ENCODE measurements at places on chromosomes 16 and 17.
A peak's percentile ranks its signal among the peaks of the same experiment; 100 is the strongest.

DNA sequence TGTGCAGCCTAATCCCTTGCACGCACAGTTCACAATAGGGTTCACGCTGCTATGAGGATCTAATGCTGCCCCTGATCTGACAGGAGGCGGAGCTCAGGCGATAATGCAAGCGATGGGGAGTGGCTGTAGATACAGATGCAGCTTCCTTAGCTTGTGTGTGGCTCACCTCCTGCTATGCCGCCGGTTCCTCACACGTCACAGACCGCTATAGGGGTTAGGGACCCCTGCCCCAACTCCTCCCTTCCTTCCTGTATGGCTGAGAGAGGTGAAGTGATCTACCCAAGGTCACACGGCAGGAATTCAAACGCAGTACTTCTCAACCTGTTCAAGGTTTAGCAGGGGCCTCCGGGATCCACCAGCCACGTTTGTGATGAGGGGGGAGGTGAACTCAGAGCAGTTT lies 13.4 kb upstream of the PLLP start:
- DNase-seq, result no peak

DNA sequence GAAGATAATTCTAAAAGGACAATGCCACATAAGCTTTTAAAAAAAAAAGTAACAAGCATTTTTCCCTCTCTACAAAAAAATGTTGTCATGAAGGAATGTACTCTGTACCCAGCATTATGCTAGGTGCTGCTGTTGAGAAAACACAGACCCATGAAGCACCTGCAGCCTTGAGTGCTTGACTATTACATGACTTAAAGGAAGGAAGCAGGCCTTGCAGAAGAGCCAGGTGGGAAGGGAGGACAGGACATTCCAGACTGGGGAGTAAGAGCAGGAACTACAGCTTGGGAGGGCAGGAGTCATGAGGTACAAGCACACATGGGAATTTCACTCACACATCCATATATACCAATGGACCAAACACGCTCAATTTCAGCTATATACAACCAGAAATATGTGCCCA lies 3.8 kb downstream of the MYO1D start:
- DNase-seq, result no peak

GRCh38 chr16:3458278-3458851 lies 14.9 kb downstream of the NAA60 start:
- peak; percentile 68 for DNase-seq

GRCh38 chr17:77042476-77043231 lies 98.1 kb upstream of the SEC14L1 start:
- DNase-seq, result no peak

GRCh38 chr16:80824623-80825364 lies 20.4 kb upstream of the CDYL2 start:
- peak; percentile 34 for DNase-seq

DNA sequence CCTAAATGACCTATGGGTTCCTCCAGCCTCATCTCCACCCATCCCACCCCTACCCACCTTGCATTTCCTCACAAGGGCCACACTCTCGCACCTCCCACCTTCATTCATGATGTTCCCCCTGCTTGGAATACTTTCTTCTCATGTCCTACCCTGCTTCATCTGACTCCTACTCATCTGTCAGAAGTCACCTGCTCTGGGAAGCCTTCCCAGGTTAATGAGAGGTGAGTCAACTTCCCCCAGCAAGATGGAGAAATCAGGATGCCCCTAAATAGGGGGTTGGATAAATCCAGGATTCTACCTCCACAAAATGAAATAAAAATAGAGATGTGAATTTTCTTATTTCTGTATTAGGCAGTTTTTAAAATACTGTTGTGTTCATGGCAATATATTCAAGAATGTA lies 51.0 kb upstream of the WSB1 start:
- no peak for DNase-seq

GRCh38 chr16:87853411-87854052 lies 15.8 kb downstream of the SLC7A5 start:
- peak; percentile 96 for DNase-seq

DNA sequence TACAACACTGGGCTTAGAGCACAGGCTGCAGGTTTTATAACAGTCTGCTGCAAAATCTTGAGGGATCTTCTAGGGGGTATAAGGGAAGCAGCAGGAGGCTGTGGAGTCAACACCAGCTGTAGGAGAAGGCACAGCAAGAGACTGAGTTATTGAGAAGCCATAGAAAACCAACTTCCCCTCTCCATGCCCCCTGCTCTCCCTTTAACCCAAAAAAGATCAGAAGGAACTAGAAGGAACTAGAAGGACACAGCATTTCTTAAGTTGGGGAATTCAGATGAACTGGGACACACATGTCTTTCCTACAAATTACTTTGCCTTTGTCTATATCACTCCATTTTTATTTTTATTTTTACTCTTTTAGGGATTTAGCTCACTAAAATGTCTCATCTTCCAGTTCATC lies 6.2 kb upstream of the CCL18 start:
- DNase-seq, result no peak

- DNase-seq, result no peak
Observed at GRCh38 chr16:30928390-30928789, 5.0 kb downstream of the FBXL19 start.

DNA sequence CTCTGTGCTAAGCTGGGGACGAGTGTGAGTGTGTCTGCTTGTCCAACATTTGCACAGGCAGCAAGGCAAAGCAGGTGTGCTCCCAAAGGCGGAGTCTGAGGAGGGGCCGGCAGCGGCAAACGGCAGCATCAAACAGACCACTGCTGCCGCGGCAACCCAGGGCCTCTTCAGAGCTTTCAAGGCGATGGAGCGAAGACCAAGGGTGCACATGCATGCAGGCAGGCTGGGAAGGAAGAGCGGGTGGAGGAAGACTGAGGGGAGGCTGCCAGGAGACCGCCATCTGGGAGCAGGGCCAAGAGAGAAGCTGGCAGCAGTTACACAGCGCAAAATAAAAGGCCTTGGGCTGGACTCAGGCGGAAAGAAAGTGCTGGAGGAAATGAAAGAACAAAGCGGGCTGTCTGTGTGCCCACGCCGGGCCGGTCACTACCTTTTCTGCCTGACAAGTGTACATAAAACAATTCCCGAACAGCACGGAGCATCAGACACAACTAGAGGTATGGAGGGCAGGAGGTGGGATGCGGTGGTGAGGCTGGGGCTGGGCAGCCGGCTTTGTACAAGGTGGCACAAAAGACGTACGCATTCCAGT lies 8.5 kb downstream of the TIMM22 start:
- peak; percentile 65 for DNase-seq

DNA sequence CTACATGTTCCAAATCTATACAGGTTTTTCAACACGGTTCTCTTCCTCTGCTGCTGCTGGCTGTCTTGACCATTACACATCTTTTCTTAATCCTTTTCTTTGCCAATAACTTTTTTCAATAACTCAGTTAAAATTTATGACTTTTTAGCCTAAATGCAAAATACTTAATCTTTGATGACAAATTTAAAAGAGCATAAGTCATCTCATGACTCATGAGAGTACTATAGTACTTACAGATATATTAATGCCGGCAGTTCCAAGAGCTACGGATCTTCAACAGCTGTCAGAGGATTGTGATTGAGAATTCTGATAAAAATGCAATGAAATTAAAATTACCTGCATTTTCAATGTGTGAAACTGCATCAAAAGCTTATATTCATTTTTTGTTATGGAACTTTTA lies 105.5 kb downstream of the KPNA2 start:
- DNase-seq, result no peak

GRCh38 chr17:57747221-57748017 lies 2.3 kb upstream of the CCDC182 start:
- DNase-seq, result peak; percentile 61

- peak; percentile 65 for DNase-seq
Observed at GRCh38 chr17:79019632-79020584, 4.1 kb upstream of the C1QTNF1 start.

GRCh38 chr16:4580250-4580649 lies 24.1 kb downstream of the C16orf96 start:
- DNase-seq, result peak; percentile 55

GRCh38 chr16:89556750-89557689 lies 3.5 kb upstream of the RPL13 start:
- peak; percentile 87 for DNase-seq

DNA sequence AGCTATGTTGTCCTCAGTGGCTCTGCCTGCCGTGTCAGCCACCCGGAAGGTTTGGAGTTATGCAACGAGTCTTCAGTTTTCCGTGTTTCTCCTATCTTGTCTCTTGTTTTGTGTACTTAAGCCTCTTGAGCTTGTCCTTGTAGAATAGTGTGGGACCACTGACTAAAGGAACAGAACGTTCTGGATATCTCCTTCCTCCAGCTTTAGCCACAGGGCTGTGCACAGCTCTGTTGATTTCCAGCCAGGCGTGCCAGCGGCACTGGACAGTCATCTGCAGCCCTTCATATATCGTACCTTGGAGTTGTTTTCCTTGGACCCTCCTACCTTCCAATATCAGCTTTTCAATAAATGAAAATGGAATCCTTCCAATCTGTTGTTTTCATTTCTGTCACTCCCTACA lies 39.8 kb downstream of the TMEM11 start:
- peak; percentile 5 for DNase-seq

DNA sequence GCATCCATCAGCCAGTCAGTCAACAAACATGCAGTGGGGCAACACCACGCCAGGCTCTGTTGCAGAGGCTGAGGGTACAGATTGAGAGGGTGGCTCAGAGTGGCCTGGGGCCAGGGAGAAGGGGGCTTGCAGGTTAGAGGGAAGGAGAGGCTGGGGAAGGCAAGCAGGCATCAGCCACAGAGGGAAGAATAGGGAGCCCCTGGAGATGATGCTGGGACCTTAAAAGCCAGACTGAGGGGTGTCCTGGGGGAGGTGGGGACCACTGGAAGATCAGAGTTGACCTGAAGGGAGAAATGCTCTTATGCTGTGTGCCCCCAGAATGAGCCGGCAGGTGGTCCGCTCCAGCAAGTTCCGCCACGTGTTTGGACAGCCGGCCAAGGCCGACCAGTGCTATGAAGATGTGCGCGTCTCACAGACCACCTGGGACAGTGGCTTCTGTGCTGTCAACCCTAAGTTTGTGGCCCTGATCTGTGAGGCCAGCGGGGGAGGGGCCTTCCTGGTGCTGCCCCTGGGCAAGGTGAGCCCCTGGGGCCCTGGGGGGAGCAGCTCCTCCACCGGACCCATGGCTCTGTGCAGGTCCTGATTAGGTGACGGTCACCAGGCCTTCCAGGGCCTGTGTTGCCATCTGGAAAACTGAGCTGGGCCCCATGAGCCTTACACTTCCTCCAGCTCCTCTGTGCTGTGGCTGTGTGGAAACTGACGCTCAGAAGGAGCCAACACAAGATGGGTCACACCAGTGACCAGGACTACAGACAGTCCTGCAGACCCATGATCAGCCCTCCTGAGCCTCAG lies 1.7 kb downstream of the CORO1A start:
- no peak for DNase-seq

DNA sequence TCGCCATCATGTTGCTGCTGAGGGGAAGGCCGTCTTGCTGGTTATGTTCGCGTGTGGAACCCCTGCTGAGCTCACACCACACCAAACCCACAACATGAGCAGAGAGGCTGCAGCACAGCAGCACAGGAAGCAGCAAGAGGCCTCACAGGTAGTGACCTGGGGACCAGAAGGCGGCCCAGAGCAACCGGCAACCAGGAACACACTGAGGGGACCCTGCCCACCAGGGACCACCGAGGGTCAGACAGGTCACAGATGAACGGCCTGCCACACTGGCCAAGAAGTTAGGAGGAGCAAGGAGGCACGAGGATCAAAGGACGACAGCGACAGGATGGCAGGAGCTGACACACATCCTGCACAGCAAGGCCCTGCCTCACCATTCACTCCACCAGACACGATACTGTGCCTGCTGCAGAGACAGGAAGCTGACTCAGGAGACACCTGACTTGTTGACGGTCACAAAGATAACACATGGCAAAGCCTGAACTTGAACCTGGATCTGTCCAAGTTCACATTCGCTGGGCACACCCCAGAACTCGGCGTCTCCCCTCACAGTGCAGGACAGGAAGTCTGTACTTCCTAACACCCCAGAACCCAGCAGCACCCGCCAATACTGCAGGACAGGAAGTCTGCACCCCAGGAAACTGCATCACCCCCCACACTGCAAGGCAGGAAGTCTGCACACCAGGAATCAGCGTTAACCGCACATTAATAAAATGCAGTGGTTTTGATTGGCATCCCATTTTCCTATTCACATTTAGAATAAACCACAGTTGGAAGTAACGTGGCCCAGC lies 98.5 kb downstream of the ZNF778 start:
- peak; percentile 49 for DNase-seq

DNA sequence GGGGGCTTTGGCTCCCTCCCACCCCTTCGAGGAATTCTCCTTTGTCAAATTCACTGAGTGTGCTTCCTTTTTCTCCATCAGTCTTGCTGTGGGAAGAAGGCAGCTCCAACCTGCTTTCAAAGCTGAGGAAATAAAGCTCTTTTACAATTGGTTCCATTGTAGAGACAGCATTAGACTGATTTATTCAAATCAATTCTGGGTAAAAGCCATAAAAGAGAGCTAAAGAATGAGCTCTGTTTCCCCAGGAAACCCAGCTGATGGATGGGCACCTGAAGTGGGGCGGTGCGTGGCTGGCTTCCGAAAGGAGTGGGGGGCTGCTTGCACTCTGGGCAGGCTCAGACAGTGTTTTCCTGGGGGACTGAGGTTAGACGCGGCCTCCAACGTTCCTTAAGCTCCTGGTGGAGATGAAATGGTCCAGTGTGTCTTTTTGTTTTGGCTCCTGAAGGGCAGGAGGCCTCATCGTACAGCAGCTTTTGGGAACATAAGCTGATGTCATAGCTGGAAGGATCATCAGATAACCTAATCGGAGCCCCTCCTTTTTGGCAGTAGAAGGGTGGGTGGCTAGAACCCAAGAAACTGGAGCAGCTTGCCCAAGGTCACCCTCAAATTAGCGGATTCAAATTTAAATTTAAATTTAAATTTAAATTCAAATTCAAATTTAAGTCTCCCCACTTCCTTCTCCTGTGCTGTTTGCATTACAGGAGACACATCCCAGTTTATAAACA lies 128.5 kb upstream of the EEF2KMT start:
- DNase-seq, result no peak

GRCh38 chr17:11272191-11272590 lies 31.2 kb downstream of the SHISA6 start:
- DNase-seq, result no peak

DNA sequence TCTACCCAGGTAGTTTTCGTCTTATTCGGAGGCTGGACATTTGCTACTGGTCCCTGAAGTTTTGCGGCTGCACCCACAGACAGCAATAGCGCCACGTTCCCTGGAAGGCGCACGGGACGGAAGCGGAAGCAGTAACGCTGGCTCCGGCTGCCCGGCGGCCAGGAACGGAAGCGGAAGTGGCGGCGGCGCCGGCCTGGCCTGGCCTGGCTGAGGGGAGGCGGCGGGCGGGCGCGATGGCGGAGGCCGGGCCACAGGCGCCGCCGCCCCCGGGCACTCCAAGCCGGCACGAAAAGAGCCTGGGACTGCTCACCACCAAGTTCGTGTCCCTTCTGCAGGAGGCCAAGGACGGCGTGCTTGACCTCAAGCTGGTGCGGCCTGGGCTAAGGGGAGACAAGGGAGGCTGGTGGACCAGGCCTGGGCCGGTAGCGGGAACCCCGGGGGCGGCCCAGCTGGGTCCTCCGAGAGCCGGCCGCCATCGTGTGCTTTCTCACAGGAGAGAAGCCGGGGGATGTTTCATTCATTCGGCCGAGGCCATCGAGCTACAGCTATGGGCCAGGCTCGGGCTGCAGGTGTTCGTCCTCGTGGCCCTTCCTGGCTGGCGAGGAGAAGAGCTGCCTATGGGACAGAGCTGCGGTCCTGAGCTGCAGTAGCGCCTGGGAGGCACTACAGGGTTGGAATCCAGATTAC lies at the start of gene E2F4:
Gene E2F4, plus strand, starts transcription at position 161 of the 687 bp plus-strand sequence. Its CDS starts 73 bp downstream, at position 234.
- peak; percentile 96 for DNase-seq
